Activated CD4-positive, alpha-beta memory T cell treated with anti-CD3 and anti-CD28 coated beads, Interleukin-2, amount 10 ng/mL, durations not matched to agents 7 days and 5 days (primary cell): ENCODE measurements at places on chromosomes 7 and 10. TPM values are rescaled to one million over a fixed set of nuclear protein-coding genes. Genes with fewer than 3 reads are reported as not detected.

The MUC12 gene
- total RNA-seq: 0.50 TPM

The NXPH1 gene
- total RNA-seq: not detected

The LRRN3 gene
- total RNA-seq: 18.0 TPM

The CALHM3 gene
- 0.48 TPM for total RNA-seq

The PTPRZ1 gene
- total RNA-seq: not detected

The DMBT1 gene
- 0.05 TPM for total RNA-seq

The TBXAS1 gene
- 27.4 TPM for total RNA-seq

The GIMAP4 gene
- total RNA-seq: 282 TPM

The GPR26 gene
- not detected for total RNA-seq

The OR2A1 gene
- not detected for total RNA-seq
